ENCODE measurements at places on chromosomes 1 and 21.

GRCh38 chr1:201545851-201546492, 7.0 kb downstream of the NAV1 start:
- no peak for DNase-seq

GRCh38 chr1:8457760-8458381, 140.0 kb downstream of the SLC45A1 start:
- no peak for DNase-seq

GRCh38 chr1:21894034-21894881, 42.9 kb downstream of the HSPG2 start:
- DNase-seq: no peak

DNA sequence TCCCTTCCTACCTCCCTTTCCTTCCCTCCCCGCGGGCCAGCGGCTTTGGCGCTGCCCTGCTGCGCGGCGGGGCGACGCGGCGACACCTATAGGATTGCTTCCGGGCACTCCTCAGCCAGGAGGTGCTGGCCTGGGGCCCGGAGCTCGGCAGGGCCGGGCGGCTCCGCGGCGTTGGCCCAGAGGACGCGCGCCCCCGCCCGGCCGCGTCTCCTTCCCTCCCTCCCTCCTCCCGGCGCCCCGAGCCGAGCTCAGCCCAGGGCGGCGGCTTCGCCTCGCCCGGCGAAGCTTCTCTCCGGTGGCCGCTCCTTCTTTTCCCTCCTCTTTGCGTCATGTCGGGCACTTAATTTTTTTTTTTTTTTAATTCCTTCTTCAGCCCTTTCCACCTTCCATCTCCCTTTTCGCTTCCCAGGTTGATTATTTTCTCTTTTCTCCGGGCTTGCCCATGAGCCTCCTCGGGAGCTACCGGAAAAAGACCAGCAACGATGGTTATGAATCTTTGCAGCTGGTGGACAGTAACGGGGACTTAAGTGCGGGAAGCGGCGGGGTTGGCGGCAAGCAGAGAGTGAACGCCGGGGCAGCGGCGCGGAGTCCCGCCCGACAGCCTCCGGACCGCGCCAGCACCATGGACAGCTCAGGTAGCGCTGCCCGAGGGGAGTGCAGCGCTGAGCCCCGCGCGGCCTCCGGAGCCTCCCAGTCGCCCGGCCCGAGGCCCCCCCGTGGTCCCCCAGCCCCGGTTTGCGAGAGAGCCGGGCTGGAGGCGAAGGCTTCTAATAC, at the start of gene DNAJC6:
TSS of gene DNAJC6 (plus strand) at position 240 of the 774 bp plus-strand sequence. CDS start at position 443, 203 bp downstream.
- no peak for DNase-seq

Data from stimulated activated CD8-positive, alpha-beta memory T cell treated with anti-CD3 and anti-CD28 coated beads, Interleukin-15, amount 100 ng/mL, for 1 hour (primary cell).